ENCODE measurements at places on chromosomes 2 and 18.

DNA sequence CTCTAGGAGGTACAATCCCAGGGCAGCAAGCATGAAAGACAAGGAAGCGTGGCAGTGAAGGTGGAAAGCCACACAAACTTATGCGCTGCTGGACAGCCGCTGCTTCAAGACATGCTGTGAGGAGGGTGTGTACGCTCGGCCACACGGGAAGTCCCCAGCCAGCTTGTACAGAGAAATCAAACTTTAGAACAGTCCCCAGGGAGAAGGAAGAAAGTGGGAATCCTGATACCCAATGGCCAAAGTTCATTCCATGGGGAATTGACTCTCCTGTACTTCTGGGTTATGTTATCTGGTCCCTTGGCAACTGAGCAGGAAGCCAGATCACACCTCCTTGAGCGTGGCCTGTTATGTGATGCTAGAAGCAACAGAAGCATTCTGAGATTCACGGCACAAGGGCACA lies 86.1 kb upstream of the BOD1L2 start:
- DNase-seq: no peak

DNA sequence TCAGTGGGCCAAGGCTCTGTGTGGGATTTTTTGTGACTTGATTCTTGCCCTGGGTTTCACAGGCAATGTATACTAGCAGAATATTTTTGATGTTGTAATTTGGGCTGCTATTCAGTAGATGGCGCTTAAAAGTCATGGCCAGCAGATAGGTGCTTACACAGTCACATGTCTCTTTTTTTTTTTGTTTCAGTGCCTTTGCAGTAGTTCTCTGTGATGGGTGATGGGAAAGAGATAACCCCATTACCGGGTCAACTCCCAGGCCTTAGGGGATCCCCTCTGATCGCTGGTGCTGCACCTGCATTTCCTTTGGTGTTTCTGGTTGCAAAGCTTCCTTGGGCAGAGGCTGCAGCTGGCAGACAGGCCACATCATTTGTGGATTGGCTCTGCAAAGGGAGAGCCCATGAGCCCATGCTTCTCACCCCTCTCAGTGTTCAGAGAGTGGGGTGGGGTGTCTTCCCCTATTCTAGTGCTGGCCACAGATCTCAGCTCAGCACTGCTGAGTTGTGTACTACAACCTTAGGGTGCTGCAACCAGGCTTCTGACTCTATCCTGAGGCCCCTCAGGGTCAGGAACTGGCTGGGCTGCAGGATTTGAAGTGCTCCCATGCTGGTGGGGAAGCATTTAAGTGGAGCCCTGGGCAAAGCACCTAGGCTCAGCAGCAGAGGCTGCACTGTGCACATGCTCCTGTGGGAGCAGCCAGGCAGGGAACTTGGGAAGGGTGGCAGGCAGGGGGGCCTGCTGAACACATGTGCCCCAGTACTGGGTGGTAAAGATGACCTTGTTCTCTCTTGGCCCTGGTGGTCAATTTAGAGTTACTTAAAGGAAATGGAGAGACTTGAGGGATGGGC lies 219.8 kb upstream of the SPHKAP start:
- no peak for DNase-seq

GRCh38 chr18:11901826-11902438 lies 6.2 kb downstream of the MPPE1 start:
- no peak for DNase-seq

- no peak for DNase-seq
Observed at GRCh38 chr18:24201699-24202687, 63.1 kb downstream of the CABYR start.
